CD4-positive, alpha-beta T cell treated with Interleukin-17A for 1 hour (primary cell): ENCODE measurements at places on chromosomes 3 and 15.

- DNase-seq = no peak
Observed at GRCh38 chr3:22361521-22361920, 610.5 kb upstream of the ZNF385D start.

GRCh38 chr3:64414043-64414442 is 188.8 kb upstream of the PRICKLE2 start:
- no peak for DNase-seq

- DNase-seq = no peak
Observed at GRCh38 chr3:73669260-73669659, 44.5 kb upstream of the PDZRN3 start.

DNA sequence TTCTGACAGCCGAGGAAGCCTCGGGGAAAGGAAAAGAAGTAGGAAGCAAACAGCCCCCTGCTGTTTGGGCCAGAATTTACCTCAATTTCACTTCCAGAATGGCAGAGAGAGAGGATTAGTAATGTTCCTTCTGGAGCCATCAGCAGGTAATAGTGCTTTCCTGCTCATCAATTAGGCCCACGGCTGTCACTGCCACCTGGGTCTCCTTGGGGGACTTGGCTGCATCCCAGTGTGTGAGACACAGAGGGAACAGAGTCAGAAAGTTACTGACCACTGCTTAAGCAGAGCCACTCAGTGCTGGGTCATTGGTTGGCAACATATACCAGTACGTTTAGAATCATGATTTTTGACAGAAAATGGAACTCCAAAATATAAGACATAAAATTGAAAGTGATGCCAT is 397.0 kb downstream of the EPHA3 start:
- no peak for DNase-seq

DNA sequence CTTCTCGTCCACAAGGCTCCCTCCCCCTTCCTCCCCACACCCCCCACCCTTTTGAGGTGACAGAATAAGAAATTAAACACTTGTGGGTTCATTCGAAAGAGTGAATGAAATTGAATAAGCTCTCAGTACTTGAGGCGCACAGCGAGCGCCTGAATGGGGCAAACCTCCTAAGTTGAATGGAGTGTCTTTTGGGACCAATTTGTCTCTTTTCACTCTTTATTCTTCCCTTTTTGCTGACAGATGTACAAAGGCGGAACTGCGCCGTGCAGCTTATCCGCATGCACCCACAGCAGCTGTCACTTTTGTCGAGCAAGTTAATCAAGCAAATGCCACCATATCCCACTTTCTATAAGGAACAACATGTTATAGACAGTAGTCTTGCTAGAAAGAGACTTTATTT is 47.9 kb upstream of the FEZF2 start:
- no peak for DNase-seq

DNA sequence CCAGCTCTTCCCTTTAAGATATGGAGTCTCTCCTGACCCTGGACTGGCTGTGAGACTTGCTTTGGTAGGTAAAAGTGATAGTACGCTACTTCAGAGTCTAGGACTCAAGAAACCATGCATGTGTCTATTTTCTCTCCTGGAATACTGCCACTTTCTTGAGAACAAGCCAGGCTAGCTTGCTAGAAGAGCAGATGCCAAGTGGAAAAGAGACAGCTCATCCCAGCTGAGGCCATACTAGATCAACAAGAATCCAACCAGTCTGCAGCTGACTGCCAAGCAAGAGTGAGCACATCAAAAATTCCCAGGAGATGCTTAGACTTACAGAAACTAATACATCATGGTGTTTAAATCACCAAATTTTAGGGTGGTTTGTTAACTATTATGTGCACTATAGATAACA is 208.3 kb upstream of the RBMS3 start:
- no peak for DNase-seq

DNA sequence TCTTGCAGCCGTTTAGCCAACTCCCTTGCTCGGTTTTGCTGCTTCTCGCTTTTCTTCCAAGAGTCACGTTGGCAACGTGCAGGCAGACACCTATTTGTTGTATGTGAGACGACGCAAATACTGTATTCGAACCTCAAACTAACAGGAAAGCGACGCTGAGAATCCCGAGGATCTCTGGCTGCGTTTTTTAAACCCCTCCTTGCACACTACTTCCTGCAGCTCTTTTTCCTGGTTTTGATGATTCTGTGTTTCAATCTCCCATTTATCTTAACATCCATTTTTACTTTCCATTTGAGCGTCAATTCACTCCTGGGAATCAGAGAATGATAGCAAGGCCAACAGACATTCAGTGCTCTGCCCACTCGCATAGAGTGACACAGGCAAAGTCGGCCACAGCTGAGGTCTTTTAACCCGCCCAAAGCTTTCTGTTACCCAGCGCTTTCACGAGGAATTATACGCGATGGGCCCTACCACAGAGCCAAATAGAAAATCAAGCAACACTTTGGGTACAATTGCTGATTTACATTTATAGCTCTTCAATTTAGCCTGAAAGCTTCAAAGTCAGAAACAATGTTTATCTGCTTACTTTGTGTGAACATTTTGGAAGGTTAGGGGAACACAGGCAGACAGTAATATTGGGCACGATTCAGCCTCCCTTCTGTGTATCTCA is 1.6 kb upstream of the ANXA2 start:
- DNase-seq = no peak

DNA sequence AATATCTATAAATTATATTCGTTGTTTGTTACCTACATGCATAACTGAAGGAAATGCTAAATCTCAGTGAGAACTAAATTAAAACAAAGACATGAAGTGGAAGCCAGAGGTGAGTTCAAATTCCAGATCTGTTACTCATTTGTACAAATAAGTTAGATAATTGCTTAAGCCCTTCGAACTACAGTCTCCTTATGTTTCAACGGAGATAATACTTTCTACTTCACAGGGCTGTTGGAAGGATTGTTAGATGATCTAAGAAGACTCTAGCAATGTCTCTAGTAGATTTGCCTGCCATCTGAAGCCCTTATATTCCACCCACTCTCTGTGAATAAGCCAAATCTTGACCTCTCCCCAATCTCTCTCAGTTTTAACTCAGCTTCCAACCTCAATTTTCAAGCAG is 125.8 kb downstream of the P2RY1 start:
- DNase-seq = no peak

DNA sequence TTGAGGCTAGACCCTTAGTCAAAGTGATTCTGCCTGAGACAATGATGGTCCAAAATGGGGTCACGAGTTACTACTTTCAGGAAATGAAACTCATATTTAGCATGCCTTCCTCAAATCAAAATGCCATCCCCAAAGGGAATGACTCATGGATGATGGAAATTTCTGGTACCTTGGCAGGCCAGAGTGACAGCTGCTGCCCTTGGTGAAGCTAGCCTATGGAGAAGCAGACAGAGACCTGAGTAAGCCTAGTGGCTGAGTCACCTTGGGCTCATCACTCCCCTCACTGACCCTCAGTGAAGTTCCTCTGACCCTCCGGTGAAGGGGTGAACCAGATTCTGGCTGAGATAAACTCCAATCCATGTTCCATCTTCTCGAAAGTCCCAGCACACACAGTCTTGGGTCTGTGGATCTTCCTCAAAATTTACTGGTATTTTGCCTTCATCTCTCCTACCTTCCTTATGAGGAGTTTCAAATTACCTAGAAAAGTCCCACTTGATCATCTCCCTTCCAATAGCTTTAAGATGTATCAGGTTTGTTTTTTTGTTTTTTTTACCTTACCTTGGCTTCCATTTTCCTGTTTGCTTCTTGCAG is 54.5 kb upstream of the ABHD17C start:
- DNase-seq = no peak

GRCh38 chr3:100260685-100261484 is at the start of gene TBC1D23:
Gene TBC1D23 (plus strand): TSS chr3:100260992. CDS start chr3:100261019, 27 bp downstream.
- peak; percentile 99 for DNase-seq

DNA sequence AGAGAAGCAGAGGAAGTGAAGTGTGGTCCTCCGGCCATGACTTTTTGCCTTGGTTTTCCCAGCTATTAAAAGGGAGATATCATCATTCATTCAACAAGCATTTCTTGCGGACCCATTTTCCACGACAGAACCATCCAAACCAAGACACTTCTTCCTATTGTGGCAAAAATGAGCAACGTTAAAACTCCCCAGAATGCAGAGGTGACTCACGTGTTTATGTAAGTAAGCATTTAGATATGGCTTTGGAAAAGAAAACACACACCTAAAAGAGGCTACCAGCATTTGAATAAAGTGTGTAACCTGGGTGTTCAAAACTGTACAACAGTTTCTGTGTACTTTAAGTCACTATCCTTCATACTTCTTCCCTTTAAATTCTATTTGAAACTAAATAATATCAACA is 181.3 kb downstream of the RORA start:
- DNase-seq = no peak

- peak; percentile 7 for DNase-seq
Observed at GRCh38 chr15:62391641-62392262, 226.7 kb upstream of the C2CD4B start.

DNA sequence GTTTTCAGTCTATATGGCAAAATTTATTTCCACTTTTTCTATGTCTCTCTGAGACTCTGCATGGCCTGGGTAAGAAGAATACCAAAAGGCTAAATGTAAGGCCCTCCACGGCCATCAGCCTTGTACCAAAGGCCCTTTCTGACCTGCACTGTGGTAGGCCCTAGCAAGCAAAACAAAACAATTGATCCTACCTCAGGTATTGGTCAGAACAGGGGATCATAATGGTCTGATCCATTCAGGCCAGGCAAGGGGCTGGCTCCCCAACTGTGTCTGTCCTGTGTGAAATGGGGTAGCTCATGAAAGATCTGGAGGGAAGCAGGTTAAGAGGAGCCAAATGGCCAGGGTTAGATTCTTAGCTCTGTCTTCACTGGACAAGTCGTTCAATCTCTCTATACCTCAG is 181.3 kb downstream of the SSR3 start:
- DNase-seq = no peak

GRCh38 chr3:32374788-32375595 is 16.7 kb upstream of the CMTM7 start:
- DNase-seq = peak; percentile 88

GRCh38 chr3:139084176-139084575 is 39.5 kb upstream of the PRR23C start:
- no peak for DNase-seq
